Nucleus accumbens (tissue), 56 donors: ENCODE measurements at places on chromosomes 16 and 17.

DNA sequence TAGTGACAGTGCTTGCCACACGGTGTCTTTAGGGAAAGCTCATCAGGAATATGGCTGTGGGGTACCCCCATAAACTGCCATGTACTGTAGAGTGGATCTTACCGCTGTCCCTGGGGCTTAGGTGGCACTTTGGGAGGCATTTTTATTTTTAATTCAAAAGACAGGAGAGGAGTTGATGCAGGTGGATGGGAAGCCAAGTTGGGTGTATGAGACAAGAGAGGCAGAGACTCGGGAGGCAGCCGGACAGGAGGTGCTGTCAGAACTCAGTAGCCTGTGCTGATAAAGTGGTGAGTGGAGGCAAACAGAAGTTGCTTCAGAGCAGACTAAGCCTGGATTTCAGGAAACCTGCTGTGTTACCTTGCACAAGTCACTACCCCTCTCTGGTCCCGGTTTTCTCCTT is 185.9 kb downstream of the TMEM132E start:
- DNase-seq = no peak

GRCh38 chr17:2107506-2107905 is 52.6 kb downstream of the HIC1 start:
- DNase-seq = no peak

DNA sequence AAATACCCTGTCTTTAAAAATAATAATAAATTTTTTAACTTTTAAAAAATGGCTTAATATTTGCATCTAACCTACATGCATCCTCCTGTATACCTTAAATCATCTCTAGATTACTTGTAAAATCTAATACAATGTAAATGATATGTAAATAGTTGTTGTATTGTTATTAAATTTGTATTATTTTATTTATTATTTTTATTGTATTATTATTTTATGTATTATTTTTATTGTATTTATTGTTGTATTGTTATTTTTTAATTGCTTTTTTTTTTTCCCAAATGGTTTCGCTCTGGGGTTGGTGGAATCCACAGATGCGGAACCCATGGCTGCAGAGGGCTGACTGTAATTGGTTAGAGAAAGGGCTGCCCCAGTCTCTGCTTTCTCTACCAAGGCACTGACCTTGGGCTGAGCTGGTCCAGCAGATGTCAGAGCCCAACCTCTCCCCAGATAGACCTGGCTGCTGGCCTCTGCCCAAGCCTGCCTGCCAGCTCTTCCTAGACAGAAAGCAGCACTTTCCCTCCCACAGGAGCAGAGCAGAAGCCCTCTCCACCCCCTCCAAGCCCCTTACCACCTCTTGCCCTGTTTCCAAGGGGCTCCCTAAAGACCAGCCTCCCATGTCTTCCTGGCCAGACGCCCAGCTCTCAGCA is 183.8 kb downstream of the GSG1L start:
- DNase-seq = no peak

DNA sequence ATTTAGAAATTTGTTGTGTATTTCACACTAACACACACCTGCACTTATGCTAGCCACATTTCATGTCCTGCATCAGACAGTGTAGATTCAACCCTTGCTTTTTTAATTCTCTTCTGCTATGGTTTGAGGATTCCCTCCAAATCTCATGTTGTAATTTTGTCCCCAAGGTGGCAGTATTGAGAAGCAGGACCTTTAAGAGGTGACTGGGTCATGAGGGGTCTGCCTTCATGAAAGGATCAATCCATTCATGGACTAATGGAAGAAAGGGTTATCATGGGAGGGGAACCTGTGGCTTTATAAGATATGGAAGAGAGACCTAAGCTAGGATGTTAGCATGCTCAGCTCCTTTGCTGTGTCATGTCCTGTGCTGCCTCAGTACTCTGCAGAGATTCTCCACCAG is 1032.2 kb downstream of the CDH11 start:
- DNase-seq = no peak

- DNase-seq = no peak
These were observed 166.3 kb upstream of the FOXF1 start for GRCh38 chr16:86343796-86344585.

DNA sequence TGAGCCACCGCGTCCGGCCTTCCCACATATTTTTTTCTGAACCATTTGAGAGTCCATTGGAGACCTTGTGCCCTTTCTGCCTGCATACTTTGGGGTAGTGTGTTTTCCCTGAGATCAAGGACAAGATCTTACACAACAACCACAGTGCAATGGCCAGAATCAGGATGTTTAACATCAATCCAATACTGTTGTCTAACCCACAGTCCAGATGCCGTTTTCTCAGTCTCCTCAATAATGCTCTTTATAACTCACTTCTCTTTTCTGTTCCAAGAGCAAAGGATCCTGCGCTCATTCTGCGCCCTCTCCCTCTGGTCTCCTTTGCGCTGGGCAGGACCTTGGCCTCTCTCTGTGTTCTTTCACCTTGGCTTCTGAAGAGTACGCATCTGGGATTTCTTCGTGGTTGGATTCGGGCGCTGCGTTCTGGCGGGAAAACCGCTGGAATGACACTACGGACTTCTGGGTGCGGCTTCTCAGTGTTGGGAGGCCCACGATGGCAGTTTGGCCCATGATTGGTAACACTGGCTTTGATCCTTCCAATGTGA is 16.6 kb downstream of the CBX4 start:
- no peak for DNase-seq

DNA sequence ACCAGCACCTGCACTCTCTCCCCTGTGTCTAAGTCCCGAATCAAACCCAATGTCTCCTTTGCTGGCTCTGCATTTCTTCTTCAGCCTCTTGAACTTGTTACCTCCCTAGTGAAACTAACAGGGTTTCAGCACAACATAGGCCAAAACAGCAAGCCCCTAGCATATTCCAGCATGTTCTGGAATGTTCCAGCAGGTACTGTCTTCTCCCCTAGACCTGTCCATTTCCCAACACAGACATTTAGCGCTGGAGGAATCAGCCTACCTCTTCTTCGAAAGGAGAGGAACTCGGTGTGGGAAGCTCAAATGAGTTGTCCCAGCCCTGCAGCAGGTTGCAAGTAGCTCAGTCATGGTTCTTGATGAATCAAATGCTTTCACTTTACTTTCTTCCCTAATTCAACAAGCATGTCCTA is 47.1 kb downstream of the LITAF start:
- DNase-seq = no peak

- DNase-seq = no peak
These were observed 20.2 kb downstream of the TSPOAP1 start for GRCh38 chr17:58308173-58308984.

DNA sequence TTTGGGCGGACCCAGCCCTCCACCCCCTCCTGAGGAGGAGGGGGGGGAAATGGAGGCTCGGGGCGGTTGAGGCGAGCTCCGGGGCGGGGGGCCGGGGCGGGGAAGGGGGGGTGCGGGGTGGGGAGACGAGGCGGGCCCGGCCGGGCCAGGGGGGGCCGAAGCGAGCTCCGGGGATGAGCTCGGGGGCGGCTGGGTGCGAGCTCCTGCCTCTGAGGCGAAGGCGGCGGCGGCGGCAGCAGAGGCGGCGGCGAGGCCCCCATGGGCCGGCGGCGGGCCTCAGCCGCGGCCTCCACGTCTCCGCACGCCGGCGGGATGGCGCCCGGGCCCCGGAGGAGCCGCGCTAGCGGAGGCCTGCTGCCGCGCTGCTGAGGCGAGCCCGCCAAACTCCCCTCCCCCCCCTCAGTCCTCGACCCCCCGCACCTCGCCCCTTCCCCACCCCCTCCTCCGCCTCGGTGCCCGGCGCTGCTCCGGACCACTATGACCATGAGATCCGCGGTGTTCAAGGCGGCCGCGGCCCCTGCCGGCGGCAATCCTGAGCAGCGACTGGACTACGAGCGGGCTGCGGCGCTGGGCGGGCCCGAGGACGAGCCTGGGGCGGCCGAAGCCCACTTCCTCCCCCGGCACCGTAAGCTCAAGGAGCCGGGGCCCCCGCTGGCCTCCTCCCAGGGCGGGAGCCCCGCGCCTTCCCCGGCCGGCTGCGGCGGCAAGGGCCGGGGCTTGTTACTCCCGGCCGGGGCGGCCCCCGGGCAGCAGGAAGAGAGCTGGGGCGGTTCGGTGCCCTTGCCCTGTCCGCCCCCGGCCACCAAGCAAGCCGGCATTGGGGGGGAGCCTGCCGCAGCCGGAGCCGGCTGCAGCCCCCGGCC is 596 bp downstream of the MSL1 start:
- no peak for DNase-seq

GRCh38 chr17:81553018-81553615 is 964 bp upstream of the FAAP100 start:
- DNase-seq = peak; percentile 63

DNA sequence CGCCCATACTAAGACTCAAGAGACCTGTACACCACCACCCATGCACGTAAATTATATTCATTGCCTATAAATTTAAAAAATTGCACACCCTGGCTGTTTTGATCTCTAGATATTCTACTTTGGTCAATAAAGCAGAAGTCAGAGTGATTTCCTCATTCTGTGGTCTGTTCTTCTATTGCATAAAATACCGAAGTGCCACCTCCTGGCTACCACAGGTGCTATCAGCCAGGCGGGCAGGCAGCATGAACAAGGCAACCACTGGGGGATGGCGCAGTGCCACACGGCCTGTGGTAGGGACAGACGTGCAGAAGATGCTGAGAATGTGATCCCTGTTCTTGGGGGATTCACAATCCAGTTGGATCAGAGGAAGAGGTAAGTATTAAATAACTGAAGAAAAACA is 122.3 kb downstream of the CDK5R1 start:
- no peak for DNase-seq

GRCh38 chr16:48820379-48820778 is 210.4 kb upstream of the N4BP1 start:
- no peak for DNase-seq

GRCh38 chr17:37796076-37796475 is 51.2 kb upstream of the HNF1B start:
- DNase-seq = no peak

DNA sequence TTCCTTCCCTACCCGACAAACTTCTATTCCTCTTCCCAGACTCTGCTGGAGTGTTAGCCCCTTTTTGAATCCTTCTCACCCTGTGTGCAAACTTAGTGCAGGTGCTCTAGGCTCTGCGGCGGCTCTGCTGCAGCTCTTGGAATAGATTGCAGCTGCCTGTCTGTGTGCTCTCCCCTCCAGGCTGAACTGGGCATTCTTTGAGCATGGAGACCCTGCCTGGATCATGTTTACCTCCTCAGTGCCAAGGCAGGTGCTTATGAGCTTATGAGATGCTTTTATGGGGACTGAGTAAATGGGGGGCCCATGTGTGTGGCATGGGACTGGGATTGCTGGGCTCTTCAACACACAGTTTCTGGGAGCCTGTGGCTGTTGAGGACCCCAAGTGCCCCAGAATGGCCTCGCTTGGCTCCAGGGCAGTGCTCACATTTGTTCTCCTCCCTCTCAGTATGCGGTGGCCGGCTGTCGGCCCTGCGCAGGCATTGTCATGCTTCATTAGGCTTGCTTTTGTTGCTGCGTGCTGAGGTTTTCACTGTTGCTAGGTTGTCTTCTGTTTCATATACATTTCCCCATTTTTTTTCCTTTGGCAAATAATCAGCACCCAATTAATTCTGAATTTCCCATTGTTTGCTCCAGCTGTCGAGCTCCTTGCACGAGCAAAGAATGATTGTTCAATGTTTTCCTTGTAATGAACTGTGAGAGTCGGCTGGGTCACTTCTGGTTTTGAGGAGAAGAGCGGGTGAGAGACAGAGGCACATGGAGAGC is 185.5 kb upstream of the NLRP1 start:
- DNase-seq = no peak

GRCh38 chr17:3718201-3718600 is 5.5 kb upstream of the HASPIN start:
- DNase-seq = no peak

- DNase-seq = no peak
These were observed 53.7 kb downstream of the AMFR start for GRCh38 chr16:56371660-56371937.

DNA sequence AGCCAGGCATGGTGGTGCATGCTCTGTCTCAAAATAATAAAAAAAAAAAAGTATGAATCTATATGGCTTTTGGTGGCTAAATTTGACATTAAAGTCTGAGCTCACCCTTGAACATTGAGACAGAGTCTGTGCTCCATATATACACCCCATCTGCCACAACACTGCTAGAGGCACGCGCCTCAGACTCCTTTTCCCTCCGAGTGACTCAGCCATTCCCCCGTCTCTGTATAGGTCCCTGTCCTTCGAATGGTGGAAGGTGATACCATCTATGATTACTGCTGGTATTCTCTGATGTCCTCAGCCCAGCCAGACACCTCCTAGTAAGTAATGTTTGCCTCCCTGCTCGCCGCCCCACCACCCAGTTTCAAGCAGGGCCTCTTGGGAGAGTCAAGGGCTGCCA is 4.5 kb upstream of the EFNB3 start:
- DNase-seq = no peak
